HS-5 (cell line): ENCODE measurements at places on chromosomes 6 and 20.

GRCh38 chr6:29552512-29553051 lies 7.0 kb downstream of the UBD start:
- peak; percentile 39 for DNase-seq

- no peak for DNase-seq
Observed at GRCh38 chr6:144921206-144921975, 636.3 kb downstream of the UTRN start.

- no peak for DNase-seq
Observed at GRCh38 chr6:20582586-20583443, 48.6 kb downstream of the CDKAL1 start.

DNA sequence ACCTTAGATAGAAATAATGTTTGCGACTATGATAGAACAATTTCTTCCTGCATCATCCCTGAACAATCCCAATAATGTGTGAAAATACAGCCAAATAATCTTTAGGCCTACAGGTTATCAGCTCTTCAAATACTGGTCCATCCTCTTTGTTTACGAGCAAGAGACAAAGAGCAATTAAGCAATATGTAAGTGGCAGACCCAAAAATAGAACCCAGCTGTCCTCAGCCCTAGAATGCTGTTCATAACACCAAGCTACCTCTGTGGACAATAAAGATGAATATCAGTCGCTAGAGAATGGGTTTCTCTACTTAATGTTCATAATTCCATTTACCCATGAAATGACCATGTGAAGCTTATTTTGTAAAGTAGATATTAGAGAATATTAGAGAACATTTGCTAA lies 28.4 kb upstream of the OSTM1 start:
- DNase-seq = no peak

GRCh38 chr6:97427648-97428047 lies 144.6 kb upstream of the MMS22L start:
- DNase-seq = no peak

DNA sequence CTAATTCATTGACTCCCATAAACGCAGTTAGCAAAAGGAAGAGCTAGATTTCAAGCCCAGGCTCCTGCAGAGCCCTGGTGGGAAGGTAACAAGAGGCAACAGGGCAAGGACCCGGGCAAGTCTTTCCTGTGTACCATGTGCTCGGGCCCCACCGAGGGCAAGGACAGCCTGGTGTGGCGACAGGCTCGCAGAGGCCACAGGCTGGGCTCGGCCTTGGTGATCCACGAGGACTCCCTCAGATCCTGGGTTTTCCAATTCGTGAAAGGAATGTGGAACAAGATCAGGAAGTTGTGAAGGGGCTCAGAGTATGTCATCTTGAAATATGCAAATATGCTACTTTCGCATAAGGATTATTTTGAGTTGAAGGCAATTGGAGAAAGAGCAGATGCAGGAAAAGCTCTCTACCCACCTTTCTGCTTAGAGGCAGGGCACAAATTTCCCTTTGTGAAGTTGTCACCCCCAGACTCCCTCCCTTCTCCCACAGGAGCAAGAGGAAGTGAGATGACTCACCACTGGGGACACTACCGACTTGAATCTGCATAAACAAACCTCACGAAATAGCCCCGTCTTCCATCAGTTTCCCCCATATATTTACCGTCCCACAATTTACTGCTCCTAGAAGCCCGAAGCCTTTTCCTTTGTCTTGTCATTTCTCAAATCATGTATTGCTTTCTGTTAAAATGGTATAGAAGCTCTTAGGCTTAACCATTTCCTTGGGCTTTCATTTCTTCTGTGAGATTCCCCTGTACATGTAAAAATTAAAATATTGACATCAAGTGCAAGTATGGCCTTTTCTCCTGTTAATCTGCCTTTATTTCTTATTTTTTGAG lies 79.0 kb downstream of the PSMG4 start:
- no peak for DNase-seq

DNA sequence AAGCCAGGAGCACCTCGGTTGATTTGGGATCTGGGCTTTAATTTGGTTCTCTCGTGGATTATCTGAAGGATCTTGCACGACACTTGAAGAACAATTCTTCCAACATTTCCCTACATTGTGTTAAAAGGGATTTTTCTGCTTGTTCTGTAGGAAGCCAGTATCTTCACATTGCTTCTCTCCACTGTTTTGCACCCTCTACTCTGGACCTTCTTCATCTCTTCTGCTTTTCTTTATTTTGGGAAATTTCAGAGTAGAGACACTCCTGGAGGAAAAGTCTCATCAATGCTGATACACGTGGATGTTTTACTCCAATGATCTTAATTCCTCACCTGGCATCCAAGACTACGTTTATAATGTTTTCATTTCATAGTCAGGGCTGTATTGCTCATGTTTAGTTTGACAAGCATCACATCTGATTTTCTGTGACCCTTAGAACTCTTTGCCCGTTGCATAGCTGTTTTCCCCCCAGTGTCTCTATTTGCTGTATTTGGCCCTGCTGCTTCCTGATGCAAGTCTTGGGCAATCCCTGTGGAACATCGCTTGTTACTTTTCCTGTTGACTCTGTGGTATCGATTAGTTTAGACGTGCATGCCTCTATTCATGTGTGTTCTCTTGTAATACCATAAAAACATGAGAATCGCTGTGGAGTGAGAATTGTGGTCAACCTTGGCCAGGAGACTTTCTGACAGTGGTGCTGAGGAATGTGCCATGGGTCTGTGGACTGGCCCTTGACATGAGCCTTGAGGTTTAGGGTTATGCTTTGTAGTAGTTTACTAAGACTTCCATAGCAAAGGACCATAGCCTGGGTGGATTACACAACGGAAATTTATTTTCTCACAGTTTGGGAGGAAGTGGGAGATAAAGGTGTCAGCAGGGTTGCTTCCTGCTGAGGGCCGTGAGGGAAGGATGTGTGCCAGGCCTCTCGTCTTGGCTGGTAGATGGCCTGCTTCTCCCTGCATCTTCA lies 12.5 kb downstream of the PLCB1 start:
- DNase-seq = peak; percentile 93

DNA sequence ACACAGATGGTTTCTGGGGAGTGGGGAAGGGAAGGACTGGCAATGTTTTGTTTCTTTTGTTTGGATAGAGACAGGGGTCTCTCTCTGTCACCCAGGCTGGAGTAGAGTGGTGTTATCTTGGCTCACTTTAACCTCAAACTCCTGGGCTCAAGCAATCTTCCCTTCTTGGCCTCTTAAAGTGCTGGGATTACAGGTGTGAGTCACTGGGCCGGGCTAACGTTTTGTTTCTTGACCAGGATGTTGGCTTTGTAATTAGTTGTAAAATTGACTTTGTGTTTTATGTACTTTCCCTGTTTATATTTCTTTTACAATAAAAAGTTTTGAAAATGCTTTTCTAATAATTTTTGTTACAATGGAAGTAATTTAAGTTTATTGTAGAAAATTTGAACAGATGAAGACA lies 10.9 kb downstream of the SPATS1 start:
- DNase-seq = no peak

- DNase-seq = no peak
Observed at GRCh38 chr20:20518263-20518662, 150.4 kb downstream of the INSM1 start.

DNA sequence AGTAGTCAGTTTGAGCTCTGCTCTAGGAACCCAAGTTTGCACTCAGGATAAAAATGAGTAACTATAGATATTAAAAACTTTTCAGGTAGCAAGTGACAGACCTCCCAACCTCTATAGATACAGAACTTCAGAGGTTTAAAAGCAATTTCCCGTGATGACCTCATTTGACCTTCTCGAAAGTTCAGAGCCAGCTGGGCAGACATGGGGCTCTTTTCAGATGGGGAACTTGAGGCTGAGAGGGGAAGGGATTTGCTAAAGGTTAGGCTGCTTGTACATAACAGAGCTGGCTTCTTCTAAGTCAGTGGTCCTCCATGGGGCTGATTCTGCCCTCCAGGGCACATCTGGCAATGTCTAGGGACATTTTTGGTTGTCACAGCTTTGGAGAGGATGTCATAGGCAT lies 58.8 kb upstream of the ZNF831 start:
- DNase-seq = no peak

GRCh38 chr6:169185692-169186485 lies 67.8 kb downstream of the THBS2 start:
- no peak for DNase-seq

- DNase-seq = peak; percentile 43
Observed at GRCh38 chr6:71383901-71384489, 95.4 kb downstream of the OGFRL1 start.

- DNase-seq = no peak
Observed at GRCh38 chr6:5248302-5249098, 12.2 kb downstream of the LYRM4 start.

DNA sequence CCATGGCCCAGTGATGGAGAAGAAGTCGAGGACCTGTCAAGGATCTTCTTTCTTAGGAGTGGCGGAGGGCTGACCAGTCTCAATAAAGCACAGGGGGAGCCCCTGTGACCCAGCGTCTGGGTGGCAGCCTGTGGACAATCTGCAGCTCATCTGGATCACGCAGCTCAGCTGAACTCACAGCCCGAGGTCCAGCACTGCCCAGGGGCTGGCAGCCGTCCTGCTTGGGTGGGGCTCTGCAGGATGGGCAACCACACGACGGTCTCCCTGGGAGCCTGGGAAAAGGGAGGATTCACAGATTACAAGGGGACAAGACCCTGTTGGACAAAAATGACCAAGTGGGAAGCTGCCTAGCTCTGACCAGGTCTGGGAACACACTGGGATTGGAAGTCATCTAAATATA lies 110.8 kb downstream of the MYLK4 start:
- no peak for DNase-seq

- DNase-seq = no peak
Observed at GRCh38 chr20:18001131-18001921, 32.5 kb downstream of the MGME1 start.

- DNase-seq = peak; percentile 55
Observed at GRCh38 chr6:27161946-27162603, 85.4 kb upstream of the PRSS16 start.

GRCh38 chr6:9638861-9639260 lies 776.0 kb downstream of the TFAP2A start:
- DNase-seq = no peak

DNA sequence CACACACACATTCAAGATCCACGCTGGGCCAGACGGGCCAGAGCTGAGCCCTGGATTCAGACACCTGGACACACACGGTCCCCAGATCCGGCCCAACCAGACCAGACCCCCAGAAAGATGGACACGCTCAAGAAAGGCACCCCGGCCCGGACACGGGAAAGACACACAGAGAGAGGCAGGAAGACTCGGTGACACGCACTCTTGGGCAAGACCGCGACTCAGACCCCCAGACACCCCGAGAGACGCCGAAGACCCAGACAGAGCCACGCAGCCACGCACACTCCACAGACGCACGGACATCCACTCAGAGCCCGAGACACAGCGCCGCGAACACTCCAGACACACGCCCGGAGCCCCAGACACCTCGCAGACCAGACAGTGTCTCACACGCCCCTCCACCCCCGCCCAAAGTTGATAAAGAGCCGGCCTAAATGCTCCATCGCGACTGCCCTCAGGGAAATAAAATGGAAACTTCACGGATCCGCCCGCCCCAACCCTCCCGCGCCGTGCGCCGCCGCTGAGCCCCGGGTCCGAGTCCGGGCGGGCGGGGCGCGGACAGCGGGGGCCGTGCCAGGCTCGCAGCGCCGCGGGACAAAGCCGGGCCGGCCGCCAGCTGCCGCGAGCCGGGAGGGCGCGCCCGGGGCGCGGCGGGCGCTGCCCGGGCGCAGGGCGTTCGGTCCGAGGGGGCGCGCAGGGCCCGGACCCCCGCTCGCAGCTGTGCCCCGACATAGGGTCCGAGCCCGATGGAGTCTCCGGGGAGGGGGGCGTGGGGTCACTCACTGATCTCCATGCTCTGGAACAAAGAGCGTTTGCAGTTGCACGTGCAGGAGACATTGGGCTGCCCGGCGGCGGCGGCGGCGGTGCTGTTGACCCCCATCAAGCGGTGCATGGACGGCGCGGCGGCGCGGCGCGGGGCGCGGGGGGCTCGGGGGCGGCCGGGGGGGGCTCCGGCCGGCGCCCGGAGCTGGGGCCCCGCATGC lies 831 bp downstream of the PMEPA1 start:
- no peak for DNase-seq

GRCh38 chr6:16973051-16973450 lies 128.8 kb upstream of the STMND1 start:
- DNase-seq = no peak

- no peak for DNase-seq
Observed at GRCh38 chr6:11978169-11978987, 33.7 kb upstream of the HIVEP1 start.

GRCh38 chr20:774016-774659 lies 5.8 kb upstream of the SLC52A3 start:
- no peak for DNase-seq

DNA sequence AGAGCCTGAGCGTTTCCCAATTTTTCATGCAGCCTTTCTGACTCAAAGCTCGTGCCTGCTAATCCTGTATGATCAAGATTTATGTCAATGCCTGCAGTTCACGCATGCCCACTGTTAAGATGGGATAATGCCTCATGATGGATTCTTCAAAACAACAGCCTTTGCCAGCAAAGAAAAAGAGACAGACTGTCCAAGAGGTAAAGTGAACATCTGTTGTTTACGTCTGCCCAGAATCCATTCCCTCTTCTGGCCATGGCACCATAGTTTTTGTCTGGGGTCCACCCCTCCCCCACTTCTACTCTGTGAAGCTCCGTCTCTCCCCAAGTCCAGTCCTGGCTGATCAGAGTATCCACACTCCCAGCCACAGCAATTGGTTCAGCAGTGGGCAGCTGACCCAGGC lies 91.9 kb upstream of the EYA2 start:
- DNase-seq = no peak

GRCh38 chr6:112651239-112651638 lies 304.1 kb downstream of the RFPL4B start:
- no peak for DNase-seq

- DNase-seq = no peak
Observed at GRCh38 chr20:17395729-17396128, 135.4 kb downstream of the BFSP1 start.

DNA sequence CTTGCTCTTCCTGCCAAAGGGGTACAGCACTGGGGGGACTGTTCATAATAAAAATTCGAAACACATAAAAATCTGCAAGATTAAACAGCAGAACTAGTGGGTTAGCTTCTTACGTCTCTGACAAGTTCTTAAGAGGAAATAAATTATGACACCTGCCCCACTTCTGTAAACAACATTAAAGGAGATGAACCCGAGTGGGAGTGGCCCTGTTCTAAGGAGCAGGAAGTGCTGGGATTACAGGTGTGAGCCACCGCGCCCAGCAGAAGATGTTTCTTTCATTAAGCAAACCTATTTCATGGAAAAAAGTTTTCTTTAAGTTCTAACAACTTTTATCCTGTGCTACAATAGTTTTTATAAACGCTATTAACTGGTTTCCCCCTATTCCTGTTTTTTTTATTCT lies 24.6 kb downstream of the USP45 start:
- DNase-seq = no peak

GRCh38 chr6:157268396-157268795 lies 54.9 kb downstream of the TMEM242 start:
- no peak for DNase-seq

DNA sequence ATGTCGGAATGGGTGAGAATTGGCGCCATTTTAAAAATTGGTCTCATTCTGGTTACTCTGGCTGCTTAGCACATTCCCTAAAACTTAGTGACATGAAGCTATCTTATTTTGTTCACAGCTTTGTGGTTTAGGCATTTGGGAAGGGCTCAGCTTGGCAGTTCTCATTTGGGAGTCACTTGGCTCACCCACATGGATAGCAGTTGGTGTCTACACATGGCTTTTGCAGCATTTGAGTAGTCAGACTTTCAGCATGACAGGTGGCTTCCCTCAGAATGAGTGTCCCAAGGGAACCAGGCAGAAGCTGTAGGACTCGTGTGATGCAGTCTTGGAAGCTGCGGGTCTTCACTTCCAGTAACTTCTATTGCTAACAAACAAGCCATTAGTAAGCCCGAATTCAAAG lies 64.6 kb downstream of the UST start:
- DNase-seq = no peak

- no peak for DNase-seq
Observed at GRCh38 chr20:3307078-3307477, 68.1 kb upstream of the SLC4A11 start.
